ENCODE measurements at places on chromosomes 2 and 18. TPM values are rescaled to one million over a fixed set of nuclear protein-coding genes. Genes with fewer than 3 reads are reported as not detected.
A peak's percentile ranks its signal among the peaks of the same experiment; 100 is the strongest.

STPG4 gene
- total RNA-seq = not detected

KCNJ13 gene
- total RNA-seq = not detected

DNA sequence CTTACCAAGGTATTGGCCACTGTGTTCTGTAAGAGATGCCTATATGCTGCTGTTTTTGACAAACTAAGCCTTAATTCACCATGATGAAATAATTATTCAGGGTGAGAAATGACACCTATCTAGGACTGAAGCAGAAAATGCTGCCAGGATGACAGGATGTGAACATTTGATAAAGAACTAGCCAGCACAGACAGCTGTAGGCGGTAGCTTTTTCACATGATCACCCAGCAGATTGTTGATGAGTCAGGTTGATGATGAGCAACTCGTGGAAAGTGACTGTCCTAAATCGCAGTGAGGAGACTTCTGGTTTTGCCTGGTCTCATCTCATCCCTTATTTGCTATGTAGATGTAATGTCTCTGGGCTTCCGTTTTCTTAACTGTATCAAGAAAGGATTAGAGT, 144.1 kb downstream of the PRPF40A start:
- DNase-seq = peak; percentile 54

DNA sequence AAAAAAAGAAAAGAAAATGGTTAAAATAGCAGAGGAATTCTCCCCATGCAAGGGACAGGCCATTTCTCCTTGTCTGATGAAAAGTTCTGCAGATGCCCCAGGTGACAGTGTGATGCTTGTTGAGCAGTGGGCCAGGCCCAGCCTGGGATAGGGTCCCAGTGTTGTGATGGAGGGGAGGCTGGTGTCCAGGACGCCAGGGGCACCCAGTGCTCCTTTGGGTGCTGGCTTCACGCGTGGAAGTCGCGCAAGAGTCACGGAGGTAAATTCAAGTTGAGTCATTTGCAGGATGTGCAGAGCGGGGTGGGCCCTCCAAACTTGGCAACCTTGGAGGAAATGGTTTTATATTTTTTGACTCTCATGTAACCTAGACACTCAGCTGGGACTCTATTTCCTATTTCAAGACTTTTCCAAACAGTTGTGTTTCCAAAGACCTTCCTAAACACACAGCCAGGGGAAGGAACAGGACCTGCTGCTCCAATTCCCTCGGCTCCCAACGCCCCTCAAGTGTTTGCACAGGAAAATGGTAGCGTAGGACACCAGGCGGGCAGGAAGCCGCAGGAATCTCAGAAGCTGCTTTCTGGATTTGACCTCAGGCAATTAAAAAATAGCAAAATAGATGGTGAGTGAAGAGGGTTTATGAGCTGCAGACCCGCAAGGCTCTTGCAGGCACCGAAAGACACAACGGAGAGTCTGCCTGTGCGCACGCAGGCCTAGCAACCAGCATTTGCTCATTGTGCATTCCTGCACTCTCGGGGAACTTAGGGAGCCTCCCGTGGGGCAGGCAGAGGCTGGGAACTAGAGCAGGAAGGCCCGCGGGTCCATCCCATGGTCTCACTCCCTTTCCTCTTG, 107.1 kb upstream of the ODC1 start:
- DNase-seq = no peak

DNA sequence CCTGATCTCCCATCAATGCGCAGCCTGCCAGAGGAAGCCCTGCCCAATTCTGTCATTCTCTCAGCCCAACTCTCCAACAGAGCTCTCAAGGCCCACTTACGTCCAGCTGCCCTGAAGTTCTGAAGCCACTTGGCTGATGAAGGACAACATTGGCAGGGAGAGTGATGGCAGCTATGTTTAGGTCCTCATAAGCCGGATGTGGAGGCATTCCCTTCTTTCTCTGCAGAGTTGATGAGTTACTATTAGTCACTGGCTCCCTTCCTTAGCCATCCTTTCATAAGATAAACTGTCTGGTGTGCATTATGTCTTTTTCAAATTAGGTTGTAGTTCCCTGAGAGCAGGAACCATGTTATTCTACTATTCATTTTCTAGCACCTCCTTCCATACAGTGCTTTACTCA, 22.5 kb upstream of the TACR1 start:
- DNase-seq = no peak

CCDC102B gene
- 4.3 TPM for total RNA-seq

DNA sequence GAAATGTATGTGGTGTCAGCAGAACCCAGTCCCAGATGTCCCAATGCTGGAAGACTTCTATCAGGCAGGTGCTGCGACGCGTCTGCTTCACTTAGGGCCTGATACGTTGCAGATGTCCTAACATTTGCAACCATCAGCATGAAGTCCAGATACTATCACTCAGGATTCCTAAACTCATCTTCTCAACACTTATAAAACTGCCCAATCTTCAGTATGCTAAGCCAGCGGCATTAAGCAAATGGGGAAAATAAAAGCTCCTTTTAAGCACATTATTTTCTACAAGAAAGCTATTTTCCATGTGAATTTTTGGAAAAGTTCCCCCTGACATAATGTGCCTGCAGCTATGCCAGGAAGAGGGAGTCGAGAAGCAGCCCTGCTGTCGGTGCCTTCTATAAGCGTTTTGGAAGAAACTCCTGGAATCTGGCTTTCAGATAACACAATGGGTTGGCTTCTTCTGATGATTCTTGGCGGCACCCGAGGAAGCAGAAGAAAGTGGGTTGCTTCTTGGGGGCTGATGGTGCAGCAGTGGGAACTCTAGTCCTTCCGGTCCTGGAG, 60.7 kb upstream of the ITGA6 start:
- no peak for DNase-seq

DNA sequence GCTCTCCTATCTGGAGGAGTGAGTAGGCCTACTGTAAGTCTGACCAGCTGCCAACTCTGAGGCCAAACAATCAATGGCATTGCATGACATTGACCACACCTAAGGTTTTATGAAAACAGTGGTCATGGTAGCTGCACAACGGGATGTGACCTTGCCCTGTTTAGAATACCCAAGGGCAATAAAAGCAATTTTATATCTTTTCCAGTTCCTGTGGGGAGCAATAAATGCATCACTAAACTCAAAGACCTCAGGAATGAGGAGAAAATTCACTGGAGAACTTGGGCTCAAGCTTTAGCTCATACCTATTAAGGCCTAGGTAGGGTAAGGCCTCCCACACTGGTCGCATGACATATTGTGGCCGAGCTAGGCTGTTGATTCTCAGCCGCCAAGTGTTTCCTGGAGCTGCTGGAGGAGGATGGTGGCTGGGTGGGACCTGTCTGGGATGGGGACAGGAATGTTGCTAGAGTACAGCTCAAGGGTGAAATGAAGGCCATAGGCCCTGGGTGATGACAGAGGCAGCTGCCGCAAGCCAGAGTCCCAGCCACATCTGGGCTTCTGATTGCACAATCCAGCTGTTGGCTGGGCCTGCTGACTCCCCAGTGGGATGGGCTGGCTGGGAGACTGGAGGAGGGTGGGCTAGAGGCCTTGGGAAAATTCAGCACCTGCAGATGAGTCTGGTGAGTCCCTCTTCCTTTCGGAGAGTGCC, 313.7 kb downstream of the CYP26B1 start:
- no peak for DNase-seq

DNA sequence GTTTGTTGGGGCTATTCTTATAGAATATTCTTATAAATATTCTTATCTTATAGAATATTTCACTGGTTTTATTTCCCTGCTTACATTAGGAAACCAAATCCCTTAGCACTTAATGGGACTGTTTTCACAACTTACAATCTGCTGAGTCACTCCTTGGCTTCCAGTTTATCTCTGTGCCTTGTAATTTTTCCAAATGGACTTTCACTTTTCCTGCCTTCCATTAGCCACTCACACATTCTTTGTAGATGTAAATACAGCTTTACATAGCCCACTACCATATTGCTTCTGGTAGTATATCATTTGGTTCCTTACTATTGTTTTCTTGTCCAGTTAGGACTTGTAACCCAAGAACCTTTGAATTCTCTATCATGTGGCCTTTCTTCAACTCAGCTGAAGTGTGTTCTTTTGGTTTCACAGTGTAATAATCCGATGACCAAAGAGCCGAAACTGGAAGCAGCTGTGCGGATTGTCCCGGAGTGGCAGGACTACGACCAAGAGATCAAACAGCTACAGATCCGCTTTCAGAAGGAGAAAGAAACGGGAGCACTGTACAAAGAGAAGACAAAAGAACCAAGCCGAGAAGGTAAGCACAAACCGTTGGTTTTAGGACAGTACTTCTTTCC, 96.1 kb downstream of the UGGT1 start:
- DNase-seq = no peak

DNA sequence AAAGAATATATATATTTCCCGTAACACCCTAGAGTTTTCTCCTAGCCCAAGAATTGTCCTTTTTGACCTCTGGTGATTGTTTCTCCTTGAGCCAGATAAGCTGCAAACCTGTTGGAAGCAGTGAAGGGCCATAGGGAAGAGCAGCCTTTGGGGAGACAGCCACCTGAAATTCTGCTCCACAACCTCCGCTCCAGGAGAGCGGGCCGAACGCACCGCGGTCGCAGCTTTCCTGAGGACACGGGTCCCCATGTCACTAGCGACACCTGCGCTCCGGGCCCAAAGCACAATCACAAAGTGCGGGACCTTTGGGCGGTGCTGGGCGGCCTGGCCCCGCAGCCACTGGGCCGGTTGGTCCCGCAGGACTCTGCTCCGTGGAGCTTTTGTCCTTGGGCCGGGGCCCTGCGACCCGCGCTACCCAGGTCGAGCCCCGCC, 557 bp upstream of the DSG2 start:
- DNase-seq = no peak

CFAP53 gene
- 1.6 TPM for total RNA-seq

GRCh38 chr2:1605102-1606045, 138.9 kb downstream of the PXDN start:
- DNase-seq = no peak

- no peak for DNase-seq
Measured at GRCh38 chr18:37176621-37176934, 347.7 kb downstream of the KIAA1328 start.

DNA sequence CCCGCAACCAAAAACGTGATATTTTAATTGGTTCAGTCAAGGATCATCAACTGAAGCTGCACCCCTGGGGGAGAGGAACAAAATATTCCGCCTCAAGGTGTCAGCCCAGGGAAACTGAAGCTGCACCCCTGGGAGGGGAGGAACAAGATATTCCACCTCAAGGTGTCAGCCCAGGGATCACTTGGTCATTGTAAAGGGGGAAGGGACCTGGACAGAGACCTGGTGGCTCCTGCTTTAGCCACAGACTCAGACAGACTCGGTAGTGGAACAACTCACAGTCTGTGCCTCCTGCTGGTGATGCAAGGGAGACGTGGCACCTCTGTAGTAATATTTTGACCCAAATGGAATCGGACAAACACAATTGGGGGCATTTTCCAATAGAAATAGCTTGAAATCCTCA, 75.1 kb downstream of the GBX2 start:
- DNase-seq = no peak

DNA sequence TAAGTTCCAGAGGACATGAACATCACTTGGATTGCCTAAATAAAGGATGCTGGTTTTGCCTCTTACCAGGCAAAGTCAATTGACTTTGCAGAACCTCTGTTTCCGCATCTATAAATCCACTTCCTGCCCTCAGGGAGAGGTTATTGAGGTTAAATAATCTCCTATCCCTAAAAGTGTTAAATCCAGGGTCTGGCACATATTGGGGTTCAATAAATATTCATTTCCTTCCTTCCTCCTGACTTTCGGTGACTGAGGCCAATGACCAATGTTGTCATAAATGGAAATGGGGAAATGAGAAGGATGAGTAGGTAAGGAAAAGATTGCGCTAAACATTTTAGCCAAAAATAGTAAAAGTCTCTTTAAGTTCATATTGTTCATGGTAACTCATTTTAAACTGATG, 16.0 kb downstream of the BCL2 start:
- DNase-seq = no peak

- DNase-seq = no peak
Measured at GRCh38 chr2:172969166-172969565, 106.5 kb upstream of the MAP3K20 start.
